ENCODE measurements at places on chromosomes 6 and 20.

DNA sequence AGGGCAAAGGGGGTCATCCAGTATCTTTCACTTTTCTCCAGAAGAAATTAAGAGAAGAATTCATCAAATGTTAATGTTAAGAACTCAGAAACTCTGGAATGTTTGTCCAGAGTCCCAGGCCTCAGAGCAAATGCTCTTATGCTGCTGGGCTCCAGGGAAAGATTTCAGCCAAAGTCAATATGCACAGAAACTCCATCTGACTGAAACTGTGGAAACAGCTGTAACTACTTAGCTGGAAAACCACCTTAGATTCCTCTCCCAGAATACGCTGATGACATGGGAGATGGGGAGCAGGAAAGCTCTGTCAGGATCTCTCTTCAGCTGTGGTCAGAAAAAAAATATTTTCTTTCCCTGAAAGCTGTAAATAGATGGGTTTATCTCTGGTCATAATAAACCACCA, 559.6 kb downstream of the RFPL4B start:
- DNase-seq = no peak

DNA sequence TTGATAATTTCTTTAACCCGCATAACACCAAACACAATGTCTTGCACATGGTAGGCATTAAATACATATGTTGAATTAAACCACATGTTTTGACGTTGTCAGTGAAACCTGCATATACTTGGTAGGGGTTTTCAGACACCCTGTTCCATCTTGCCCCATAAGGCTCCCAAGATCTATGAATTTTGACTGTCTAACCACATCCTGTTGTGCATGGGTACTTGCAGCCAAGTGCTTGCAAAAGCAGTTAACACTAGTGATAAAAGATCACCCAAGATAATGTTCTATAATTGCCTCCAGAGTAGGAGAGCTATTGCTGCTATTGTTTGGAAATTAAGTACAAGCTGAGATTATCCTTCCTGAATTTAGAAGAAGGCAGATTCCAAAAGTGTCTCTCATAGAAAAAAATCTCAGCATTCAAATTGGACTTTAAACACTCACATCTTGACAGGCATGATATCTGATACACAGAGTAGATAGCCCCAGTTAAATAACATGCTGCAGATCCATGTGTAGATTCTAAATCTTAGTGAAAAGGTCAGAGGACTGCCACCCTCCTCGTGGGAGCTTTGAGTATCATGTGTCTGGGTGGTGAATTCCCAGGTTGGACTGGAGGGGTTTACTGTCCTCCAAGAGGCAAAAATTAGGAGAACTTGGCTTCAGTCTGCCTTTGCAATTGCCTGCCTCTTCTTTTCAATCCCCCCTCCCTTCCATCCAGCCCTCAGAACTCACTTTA, 25.8 kb upstream of the CCN6 start:
- no peak for DNase-seq

GRCh38 chr6:136655239-136656014, 105.2 kb upstream of the MAP7 start:
- no peak for DNase-seq

DNA sequence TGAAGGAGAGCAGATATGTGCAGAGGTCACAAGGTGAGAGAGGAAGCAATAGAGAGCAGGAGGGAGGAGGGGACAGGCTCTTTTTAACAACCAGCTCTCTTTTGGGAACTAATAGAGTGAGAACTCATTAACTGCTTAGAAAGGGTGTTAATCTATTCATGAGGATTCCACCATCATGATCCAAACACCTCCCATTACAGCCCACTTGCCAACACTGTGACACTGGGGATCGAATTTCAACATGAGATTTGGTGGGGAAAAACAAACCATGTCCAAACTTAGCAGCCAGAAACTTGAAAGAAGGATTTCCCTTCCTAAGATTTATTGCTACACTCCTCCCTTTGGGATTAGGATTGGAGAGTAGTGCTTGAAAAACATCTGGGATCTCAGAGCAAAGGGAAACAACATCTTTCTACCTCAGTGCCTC, 135.5 kb upstream of the PLCB4 start:
- DNase-seq = no peak

DNA sequence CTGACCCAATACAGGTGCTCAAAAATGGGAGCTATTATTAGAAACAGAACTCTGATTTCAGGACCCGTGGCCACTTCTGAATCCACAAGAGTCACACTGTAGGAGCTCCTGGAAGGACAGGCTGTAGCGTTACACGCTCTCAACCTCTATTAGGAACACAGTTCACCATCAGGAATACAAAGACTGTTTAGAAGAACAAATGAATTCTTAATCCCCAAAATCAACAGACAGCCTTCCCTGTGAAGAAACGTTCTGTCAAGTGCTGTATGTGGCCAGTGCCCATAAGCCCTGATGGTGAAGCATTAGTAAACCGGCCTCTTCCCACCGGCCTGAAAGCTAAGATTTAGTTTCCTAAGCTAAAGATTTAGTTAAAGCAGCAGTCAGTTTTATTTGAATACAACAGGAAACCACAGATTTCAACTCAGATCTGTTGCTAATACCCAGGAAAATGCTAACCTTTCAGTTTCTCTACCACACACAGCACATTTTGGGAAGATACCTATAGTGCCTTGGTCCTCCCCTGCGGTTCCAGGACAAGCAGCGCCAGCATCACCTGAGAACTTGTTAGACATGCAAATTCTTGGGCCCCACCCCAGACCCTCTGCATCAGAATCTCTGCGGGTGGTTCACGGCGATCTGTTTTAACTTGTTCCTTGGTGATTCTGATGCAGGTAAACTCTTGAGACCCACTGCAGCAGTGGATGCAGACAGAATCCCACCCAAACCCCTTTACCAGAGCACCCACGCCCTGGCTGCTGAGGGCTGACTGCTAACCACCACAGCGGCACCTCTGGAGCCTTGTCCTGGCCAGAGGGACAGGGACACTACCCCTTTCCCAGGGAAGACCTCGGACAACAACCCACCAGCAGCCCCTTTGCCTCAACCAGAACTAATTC, 33.4 kb downstream of the MTRES1 start:
- no peak for DNase-seq

DNA sequence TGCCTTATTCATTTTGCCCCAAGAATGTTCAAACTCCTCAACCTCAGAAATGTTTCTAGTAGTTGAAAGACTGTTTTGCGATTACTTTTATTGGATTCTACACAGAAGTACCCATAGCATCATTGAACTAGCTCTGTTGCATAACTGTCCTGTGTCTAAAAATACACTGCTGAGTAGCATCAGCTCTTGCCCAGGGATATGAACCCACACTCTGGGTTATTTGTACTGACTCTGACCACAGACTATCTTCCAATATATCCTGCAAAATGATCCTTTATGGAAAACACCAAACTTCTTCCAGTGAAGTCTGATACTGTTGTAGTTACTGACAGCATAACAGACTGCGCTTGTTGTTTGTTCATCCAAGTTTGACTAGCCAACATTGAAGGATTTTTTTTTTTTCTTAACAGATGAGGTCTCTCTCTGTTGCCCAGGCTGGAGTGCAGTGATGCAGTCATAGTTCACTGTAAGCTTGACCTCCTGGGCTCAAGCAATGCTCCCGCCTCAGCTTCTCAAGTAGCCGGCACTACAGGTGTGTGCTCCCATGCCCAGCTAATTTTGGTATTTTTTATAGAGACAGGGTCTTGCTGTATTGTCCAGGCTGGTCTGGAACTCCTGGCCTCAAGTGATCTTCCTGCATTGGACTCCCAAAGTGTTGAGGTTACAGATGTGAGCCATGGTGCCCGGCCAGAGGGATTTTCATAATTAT, 49.9 kb downstream of the TULP4 start:
- peak; percentile 50 for DNase-seq

GRCh38 chr6:31154436-31154835, 3.2 kb downstream of the CCHCR1 start:
- no peak for DNase-seq

GRCh38 chr20:50996901-50997865, 25.7 kb downstream of the KCNG1 start:
- no peak for DNase-seq

GRCh38 chr6:149995235-149995750, 30.0 kb downstream of the RAET1L start:
- no peak for DNase-seq

DNA sequence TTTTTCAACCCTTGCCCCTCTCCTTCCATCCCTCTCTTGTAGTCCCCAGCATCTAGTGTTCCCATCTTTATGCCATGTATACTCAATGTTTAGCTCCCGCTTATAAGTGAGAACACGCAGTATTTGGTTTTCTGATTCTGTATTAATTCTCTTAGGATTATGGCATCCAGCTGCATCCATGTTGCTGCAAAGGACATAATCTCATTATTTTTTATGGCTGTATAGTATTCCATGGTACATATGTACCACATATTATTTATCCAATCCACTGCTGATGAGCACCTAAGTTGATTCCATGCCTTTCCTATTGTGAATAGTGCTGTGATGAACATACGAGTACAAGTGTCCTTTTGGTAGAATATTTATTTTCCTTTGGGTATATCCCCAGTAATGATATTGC, 66.8 kb downstream of the UNC5CL start:
- DNase-seq = no peak

- DNase-seq = no peak
Measured at GRCh38 chr20:54174457-54175175, 830 bp upstream of the CYP24A1 start.

- DNase-seq = no peak
Measured at GRCh38 chr20:49594143-49594930, 26.4 kb upstream of the PTGIS start.

DNA sequence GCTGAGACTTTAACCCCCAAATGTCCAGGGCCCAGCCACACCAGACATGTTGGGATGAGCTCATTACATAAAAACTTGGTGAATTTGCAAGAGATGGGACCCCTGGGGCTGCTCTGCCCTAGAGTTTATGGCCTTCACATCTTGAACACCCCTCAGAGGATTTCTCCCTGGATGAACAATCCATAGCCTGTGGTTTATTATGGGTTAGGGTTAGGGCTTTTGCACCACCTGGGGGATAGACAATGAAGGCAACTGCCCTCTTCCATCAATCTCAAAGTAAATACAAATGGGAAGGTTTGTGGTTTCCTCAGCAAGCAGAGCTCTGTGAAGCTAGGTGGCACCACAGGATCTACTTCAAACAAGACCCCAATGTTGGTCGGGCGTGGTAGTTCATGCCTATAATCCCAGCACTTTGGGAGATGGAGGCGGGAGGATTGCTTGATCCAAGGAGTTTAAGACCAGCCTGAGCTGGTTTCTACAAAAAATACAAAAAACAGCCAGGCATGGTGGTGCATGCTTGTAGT, 17.4 kb downstream of the SPINT3 start:
- no peak for DNase-seq

- no peak for DNase-seq
Measured at GRCh38 chr6:10320291-10320690, 94.6 kb downstream of the TFAP2A start.

DNA sequence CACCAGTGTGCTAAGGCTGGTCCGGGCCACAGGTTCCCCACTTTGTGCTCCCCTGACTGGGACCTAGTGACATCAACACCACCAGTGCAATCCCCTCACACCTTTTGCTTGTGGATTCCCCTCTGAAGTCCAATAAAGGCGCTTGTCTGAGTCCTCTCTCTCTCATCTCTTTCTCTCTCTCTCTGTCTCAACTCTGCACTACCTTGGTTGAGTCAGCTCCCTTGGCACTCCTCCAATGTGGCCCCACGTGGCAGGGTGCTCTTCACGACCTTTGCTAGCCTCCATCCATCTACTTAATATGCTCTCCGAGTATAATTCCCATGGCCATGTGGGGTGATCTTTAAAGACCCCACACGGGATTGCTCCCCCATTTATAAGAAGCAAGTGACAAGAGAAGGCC, 385.0 kb downstream of the CD83 start:
- no peak for DNase-seq

DNA sequence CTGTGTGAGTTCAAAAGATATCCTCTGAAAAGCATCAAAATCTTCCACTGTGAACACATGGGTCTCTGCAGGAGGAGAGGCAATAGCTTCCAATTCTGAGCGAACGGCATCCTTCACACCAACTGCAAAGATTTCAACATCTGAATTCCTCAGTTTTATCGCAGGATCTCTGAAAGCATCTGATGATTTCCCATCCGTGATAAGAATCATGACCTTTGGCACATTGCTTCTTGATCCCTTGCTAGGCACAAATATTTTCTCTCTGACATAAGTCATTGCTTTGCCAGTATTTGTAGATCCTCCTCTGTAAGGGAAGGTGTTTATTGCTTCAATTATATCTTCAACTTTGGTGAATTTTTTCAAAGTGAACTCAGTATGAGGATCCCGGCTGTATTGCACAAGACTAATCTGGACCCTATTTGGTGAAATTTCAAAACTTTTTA, 22.7 kb downstream of the COL12A1 start:
- DNase-seq = no peak

- no peak for DNase-seq
Measured at GRCh38 chr6:18436341-18436740, 49.2 kb downstream of the RNF144B start.

- DNase-seq = no peak
Measured at GRCh38 chr6:19333936-19334335, 503.2 kb upstream of the ID4 start.

All from cerebellum (tissue), 4 donors.